Breast epithelium (tissue), 4 donors: ENCODE measurements at places on chromosomes 11 and 22. TPM values are rescaled to one million over a fixed set of nuclear protein-coding genes. Genes with fewer than 3 reads are reported as not detected.
A peak's percentile ranks its signal among the peaks of the same experiment; 100 is the strongest.

DNA sequence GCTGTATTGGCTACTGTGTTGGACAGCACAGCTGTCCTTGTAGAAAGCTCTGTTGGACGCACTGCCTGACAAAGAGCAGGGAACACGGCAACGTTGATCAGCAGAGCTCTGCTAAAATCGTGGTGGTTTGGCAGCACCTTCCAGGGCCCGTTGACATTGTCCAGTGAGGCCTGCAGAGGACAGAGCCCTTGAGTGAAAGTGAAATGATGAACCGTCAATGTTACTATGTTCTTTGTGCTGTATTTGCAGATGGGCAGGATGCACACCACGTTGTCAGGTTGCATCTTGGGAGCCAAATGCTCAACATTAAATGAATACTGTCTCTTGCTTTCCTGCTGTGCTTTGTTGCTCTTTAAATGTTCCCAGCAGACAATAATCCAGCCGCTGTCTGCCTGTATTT, 69.7 kb downstream of the NELL1 start:
- no peak for DNase-seq

DNA sequence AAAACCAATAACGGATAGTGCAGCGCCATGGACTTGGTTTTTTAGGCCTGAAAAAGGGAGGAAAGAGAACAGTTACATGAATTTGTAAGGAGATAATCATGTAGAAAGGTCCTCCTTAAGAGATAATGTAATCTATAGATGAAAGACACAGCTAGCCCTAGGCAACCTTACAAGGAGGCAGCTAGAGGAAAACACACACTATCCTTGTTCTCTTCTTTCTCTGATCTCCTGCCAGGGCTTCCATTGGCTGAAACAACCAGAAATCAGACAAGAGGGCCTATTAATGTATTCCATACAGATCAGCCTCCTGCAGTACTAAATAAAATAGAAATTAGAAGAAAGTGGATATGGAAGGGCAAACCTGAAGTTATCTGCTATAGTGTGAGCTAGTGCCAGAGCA, 53.0 kb downstream of the KCNA4 start:
- no peak for DNase-seq

GRCh38 chr11:47188259-47188658, 2.0 kb upstream of the PACSIN3 start:
- DNase-seq: no peak

- DNase-seq: no peak
These were observed 50.6 kb downstream of the C11orf96 start for GRCh38 chr11:43992834-43993637.

DNA sequence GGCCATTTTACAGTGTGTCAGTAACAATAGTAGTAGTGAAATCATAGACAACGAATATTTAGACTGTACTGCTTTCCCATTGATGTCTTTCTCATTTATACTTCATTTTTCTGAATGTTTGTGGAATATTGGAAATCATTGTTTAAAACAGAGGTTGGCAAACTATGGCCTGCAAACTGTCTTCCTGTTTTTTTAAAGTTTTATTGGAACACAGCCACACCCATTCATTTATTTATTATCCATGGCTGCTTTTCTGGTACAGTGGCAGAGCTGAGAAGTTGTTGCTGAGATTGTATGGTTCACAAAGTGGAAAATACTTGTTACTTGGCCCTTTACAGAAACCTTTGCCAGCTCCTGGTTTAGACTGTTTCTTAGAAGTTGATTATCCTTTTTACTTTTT, 13.7 kb downstream of the FAR1 start:
- no peak for DNase-seq

- DNase-seq: no peak
These were observed 29.2 kb downstream of the SC5D start for GRCh38 chr11:121321614-121322243.

GRCh38 chr22:27704581-27704980, 97.0 kb downstream of the MN1 start:
- no peak for DNase-seq

- peak; percentile 87 for DNase-seq
These were observed 17.8 kb upstream of the TMPRSS13 start for GRCh38 chr11:117946842-117947526.

DNA sequence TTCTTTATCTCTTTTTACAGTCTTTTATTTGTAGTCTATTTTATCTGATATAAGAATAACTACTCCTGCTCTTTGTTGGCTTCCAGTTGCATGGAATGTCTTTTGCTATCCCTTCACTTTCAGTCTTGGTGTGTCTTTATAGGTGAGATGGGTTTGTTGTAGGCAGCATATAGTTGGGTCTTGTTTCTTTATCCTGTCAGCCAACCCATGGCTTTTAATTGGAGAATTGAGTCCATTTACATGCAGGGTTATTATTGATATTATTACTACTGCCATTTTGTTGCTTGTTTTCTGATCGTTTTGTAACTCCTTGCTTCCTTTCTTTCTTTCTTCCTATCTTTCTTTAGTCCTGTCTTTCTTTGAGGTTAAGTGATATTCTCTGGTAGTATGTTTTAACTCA, 11.9 kb upstream of the IL17RA start:
- DNase-seq: no peak

DNA sequence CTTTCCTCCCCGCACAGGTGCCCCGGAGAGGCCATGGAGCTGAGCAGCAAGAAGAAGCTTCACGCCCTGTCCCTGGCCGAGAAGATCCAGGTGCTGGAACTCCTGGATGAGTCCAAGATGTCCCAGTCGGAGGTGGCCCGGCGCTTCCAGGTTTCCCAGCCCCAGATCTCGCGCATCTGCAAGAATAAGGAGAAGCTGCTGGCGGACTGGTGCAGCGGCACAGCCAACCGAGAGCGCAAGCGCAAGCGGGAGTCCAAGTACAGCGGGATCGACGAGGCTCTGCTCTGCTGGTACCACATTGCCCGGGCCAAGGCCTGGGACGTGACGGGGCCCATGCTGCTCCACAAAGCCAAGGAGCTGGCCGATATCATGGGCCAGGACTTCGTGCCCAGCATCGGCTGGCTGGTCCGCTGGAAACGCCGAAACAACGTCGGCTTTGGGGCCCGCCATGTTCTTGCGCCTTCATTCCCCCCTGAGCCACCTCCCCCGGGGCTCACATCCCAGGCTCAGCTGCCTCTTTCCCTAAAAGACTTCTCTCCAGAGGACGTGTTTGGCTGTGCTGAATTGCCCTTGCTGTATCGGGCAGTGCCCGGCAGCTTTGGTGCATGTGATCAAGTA, 1.3 kb downstream of the TIGD3 start:
- no peak for DNase-seq

GRCh38 chr11:26715133-26715532, 6.7 kb downstream of the SLC5A12 start:
- no peak for DNase-seq

DNA sequence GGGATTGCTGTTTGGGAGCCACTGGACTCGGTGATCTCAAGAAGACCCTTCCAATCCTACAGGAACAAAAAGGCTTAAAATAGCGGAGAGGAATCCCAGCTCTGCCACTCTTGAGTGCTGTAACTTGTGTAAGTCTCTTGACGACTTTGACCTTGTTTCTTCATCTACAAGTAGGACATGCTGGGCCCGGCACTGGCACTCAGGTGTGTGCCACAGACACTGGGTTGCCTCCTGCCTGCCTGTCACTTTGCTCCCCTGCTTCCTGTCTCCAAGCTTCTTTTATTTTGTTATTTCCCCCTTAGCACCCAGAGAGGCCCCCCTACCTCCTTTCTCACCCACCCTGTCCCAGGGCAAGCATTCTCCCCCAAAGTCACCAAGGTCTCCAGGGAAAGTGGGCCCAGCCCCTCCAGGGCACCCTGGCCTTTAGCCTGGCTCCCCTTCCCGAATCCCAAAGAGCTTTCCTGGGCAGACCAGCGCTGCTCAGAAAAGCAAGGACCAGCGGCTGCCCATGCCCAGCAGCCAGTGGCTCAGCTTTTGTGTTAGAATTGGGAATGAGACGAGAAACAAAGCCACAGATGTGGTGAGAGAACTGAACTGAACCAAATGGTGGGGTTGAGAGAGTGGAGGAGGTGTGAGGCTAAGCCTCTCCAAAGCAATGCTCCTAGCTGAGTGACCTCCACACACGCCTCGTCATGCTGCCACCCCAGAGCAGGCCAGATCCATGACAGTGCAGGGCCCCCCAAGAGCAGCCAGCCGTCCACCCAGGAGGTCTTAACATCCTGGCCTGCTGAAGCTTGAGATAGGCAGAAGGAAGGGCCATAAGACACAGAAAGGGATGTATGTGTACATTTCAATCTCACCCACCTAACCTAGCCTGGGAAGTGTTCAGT, 4.5 kb downstream of the TRIM29 start:
- peak; percentile 33 for DNase-seq

- DNase-seq: no peak
These were observed 20.8 kb upstream of the GAB2 start for GRCh38 chr11:78438298-78438975.

GRCh38 chr11:73394416-73395296, 18.5 kb downstream of the RELT start:
- DNase-seq: no peak

- DNase-seq: no peak
These were observed 14.7 kb downstream of the PRDM10 start for GRCh38 chr11:129987950-129988349.

GRCh38 chr11:19984048-19984742, 176.1 kb downstream of the DBX1 start:
- DNase-seq: no peak

DNA sequence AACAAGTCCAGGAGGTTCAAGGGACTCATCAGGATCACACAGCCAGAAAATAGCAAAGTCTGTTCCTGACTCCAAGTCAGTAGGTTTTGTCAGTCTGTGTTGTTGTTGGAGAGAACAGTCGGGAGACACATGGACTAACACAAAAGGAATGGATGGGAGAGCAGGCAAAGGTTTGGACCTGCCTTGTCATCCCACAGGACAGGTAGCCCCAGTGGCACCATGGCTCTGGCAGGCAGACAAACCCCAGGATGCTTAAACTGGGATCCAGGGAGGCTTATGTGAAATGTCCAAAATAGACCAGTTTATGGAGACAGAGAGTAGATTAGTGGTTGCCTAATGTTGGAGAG, 201.6 kb upstream of the NAV2 start:
- DNase-seq: no peak

DNA sequence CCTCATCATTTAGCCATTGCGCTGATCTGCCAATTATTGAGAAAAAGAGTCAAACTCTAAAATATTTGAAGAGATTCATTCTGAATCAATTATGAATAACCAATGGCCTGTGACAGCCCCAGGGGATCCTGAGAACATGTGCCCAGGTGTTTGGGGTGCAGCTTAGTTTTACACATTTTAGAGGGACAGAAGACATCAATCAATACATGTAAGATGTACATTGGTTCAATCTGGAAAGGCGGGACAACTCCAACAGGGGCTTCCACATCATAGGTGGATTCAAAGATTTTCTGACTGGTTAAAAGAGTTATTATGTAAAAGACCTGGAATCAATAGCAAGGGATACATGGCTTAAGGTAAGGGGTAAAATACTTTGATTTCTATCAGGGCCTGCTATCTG, 4.9 kb upstream of the MRGPRE start:
- DNase-seq: no peak

GRCh38 chr11:132718711-132719671, 813.3 kb downstream of the OPCML start:
- no peak for DNase-seq

- no peak for DNase-seq
These were observed 1.9 kb upstream of the CARD16 start for GRCh38 chr11:105046898-105047579.

GRCh38 chr11:128917144-128917724, 25.4 kb downstream of the TP53AIP1 start:
- no peak for DNase-seq

DNA sequence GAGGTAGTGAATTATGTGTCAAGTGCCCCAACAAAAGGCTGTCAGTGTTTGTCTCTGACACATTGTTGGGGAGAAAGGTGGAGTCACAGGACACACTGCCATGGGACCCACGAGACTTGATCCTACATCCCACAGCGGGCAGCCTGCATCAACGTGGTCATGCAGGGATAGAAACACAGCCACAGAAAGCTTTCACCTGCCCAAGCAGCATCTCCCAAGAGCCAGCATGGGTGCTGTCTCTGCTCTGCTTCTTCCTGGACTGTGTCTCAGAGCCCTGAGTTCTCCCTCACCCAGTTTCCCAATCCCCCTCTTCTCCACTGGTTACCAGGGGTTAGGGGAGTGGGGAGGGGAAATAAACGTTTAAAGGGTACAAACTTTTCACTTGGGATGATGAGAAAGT, 97.2 kb downstream of the VPREB1 start:
- DNase-seq: no peak

GRCh38 chr11:95306801-95307200, 75.8 kb upstream of the SESN3 start:
- DNase-seq: no peak

DNA sequence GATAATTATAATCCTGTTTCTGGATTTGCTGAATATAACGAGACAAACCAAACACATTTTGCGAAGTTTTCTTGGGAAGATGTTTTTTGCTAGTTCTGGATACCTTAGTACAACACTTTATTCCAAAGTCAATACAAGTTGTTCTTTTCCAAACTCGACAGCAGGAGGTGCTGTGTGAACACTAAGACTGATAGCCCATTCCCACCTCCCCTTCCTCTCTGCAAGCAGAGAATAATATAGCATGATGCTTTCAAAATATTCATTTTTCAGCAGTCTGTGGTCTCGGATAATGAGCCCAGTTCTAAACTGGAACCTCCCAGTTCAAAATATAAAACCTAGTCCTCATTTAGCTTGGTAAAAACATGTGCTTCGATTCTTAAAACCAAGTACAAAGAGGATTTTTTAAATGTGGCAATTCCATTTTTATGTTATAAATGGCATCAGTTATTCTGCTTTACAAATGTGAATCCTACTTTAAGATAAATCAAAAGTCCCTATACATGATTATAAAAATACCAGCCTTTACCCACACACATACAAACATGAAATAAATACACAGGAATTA, 129.1 kb downstream of the DCDC1 start:
- DNase-seq: no peak

GRCh38 chr11:69836401-69836800, 17.2 kb upstream of the FGF3 start:
- no peak for DNase-seq

PHF21B gene
- total RNA-seq: not detected

CNGA4 gene
- total RNA-seq: 0.29 TPM

ARFGAP3 gene
- 90.7 TPM for total RNA-seq

PKDREJ gene
- total RNA-seq: not detected

POU2F3 gene
- total RNA-seq: not detected

NLRP10 gene
- total RNA-seq: not detected

PYGM gene
- 4.5 TPM for total RNA-seq

MMP8 gene
- 2.3 TPM for total RNA-seq

SOX6 gene
- 7.9 TPM for total RNA-seq

OR51F2 gene
- total RNA-seq: not detected

DGCR2 gene
- 58.4 TPM for total RNA-seq

IFTAP gene
- 14.7 TPM for total RNA-seq

OR2D2 gene
- not detected for total RNA-seq

INPPL1 gene
- total RNA-seq: 91.8 TPM

TMEM45B gene
- total RNA-seq: 11.8 TPM

GPR83 gene
- 3.3 TPM for total RNA-seq

CARNS1 gene
- 0.66 TPM for total RNA-seq
